NCI-H345 (cell line): ENCODE measurements at places on chromosomes 1 and 21.
A peak's percentile ranks its signal among the peaks of the same experiment; 100 is the strongest.

DNA sequence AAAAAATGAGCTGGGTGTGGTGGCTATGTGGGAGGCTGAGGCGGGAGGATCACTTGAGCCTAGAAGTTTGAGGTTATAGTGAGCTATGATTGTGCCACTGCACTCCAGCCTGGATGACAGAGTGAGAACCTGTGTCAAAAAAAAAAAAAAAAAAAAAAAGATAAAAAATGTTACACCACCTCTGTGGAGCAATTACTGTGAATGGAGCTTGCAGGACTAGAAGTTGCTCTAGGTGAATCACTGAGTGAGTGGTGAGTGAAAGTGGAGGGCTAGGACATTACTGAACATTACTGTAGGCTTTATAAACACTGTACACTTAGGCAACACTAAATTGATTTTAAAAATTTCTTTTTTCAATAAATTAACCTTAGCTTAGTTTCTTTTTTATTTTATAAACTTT lies 21.9 kb downstream of the TLCD4 start:
- DNase-seq, result no peak

DNA sequence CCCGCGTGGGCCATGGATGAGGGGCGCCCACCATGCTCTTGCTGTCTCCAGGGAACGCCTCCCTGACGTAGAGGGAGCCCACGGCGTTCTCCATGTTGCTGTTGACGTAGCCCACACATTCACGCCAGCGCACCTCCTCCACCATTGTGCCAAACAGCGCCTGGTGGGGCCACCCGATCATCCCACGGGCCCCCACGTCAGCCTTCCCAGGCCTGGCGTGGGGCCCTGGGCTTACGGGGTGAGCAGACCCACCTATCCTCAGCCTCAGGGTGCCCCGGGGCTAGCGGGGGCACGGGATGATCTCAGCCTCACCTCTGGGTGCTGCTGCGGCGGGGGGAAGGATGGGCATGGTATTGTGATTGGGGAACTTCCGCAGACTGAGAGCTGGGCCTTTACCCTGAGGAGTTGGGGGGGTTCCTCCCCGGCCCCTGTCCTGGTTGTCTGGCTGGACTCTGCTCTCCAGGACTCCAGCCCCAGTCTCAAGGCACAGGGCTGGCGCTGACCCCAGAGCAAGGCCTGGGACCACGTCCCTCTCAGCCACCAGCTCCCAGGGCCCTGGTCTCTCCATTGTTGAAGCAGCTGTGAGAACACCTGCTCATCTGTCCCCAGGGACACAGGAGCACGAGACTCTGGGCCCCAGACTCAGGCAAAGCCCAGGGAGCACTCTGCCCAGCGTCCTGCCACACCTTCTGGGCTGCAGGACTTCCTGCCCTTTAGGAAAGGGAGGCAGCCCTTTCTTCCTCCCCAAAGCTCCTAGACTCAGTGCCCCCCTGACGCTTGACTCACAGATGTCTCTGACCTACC lies 10.2 kb downstream of the PRXL2B start:
- peak; percentile 73 for DNase-seq

- DNase-seq, result no peak
Measured at GRCh38 chr1:151157067-151157531, 650 bp downstream of the TNFAIP8L2 start.

DNA sequence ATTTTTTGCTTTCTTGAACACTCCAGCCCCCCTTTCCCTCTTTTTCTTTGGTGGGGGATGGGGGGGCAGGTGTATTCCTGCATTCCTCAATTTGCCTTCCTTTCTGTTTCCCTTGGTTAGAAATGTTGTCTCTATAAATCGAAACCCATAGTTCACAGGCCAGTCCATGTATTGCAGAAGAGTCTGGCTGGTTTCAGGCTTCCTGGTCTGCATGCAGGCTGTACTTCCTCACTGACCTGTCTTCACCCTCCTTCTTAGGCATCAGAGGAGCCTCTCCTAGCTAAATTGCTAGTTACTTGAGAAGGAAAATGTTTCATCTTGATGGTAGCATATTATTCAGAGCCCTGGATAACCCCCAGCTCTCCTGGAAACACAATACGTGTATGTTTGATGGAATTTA lies 140.0 kb downstream of the SPATA46 start:
- no peak for DNase-seq

GRCh38 chr1:181485287-181486097 lies 2.2 kb downstream of the CACNA1E start:
- peak; percentile 82 for DNase-seq

GRCh38 chr1:101004061-101004460 lies 21.5 kb downstream of the DPH5 start:
- peak; percentile 59 for DNase-seq

GRCh38 chr1:55204997-55205396 lies 10.2 kb downstream of the USP24 start:
- no peak for DNase-seq

GRCh38 chr1:229280921-229281320 lies 10.0 kb downstream of the RAB4A start:
- no peak for DNase-seq

DNA sequence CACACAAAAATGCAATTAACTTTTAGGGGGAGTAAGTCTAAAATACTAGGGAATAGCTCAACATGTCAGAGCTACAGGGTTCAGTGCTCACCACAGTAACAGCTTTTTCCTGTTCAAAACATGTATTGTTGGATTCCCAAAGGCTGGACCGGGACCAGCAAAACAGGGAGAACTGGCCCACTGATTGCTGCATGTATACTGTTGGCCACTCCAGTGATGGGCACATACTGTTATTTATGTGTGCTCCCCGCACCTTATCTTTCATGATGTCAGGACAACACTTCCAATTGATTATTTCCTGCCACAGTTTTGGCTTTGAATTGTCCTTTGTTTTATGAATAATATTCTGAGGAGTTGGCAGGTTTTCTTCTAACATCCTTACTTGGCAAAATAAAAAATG lies 50.7 kb downstream of the HMGB4 start:
- DNase-seq, result no peak

DNA sequence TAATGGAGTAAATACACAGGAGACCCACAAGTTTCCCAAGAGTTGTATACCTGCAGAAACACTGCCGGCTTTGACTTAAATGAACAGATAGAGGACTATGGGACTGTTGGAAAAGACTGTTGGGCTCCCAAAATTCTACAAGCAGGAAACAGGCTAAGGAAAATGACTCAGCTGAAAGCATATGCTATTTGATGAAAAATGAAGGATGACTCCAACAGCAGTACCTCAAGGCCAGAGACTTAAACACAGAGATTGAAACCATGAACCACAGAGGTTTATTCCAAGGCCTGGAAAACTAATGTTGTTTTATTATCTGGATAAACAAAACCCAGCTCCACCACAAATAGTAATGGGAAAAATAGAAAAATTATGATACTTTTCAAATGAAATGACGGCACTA lies 187.7 kb downstream of the TNFSF18 start:
- DNase-seq, result no peak

DNA sequence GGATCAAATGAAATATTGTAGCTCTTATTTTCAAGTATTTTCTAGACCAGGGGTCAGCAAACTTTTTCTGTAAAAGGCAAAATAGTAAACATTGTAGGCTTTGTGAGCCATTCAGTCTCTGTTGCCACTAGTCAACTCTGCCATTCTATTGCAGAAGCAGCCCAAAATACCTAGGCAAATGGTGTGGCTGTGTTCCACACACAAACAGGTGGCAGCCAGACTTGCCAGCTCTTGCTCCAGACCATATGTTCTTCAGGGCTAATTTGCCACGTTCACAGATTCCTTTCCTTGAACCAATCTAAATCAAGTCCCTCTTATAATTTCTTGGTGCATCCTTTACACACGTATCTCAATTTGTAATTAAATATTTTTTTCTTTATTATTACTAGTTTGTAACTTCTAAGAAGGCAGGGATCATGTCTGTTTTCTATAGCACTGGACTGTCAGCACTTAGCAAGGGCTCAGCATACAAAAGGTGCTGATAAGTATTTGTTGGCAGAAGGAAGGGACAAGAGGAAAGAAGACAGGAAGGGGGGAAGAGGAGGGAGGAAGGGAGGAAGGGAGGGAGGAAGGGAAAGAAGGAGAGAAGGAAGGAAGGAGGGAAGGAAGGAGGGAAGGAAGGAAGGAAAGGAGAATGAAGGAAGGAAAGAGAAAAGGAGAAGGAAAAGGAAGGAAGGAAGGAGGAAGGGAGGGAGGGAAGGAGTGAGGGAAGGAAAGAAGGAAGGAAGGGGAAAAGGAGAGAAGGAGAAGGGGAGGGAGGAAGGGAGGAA lies 106.5 kb upstream of the EDEM3 start:
- DNase-seq, result no peak

GRCh38 chr1:50333595-50333974 lies 89.7 kb downstream of the DMRTA2 start:
- DNase-seq, result peak; percentile 18

GRCh38 chr1:242162140-242162539 lies 163.2 kb upstream of the MAP1LC3C start:
- no peak for DNase-seq
